ENCODE measurements at places on chromosomes 6 and 20.

DNA sequence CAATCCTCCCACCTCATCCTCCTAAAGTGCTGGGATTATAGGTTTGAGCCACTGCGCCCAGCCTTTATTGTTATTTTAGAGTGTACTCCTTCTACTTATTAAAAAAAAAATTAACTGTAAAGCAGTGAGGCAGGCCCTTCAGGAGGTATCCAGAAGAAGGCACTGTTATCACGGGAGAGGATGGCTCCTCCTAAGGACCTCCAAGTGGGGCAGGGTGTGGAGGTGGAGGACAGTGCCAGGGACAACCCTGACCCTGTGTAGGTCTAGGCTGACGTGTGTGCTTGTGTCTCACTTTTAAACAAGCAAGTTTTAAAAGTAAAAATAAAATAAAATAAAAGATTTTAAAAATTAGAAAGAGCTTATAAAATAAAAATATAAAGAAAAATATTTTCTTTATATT is 23.7 kb upstream of the TAF4 start:
- DNase-seq = no peak

GRCh38 chr20:45230631-45231030 is 9.5 kb downstream of the SEMG2 start:
- no peak for DNase-seq

GRCh38 chr6:77548662-77549366 is 85.5 kb upstream of the HTR1B start:
- no peak for DNase-seq

DNA sequence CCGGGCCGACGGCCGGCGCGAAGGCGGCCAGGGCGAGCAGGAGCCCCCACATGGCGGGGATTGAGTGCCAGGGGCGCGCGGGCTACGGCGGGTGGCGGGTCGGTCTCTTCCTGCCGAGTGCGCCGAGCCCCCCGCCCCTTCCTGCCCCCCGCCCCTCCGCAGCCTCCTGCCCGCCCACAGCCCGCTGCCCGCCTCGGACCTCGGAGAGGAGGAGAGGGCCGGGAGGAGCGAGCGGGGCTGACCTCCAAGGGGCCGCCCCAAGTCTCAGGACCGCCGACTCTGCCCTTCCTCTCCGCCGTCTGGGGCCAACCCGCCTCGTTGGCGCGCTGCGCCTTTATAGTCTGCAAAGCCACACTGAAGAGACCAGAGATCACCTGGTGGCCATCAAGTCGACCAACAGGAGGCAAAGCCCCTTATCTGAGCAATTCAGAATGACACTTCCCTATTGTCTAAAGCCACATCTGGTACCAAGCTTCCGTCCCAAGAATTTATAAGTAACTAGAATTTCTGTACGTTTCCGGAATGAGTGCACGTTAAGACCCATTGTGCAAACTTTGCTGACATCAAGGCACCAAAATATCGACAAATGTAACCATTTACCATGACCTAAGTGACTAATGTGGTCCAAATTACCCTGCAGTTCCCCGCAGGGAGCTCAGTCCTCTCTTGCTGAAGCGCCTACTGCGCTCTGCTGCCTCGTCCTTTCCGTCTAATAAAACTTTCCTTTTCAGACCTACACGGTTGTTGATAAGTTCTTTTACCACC is at the start of gene CPXM1:
Gene CPXM1 (minus strand): TSS at position 107 of the 765 bp plus-strand sequence. CDS start 55 bp downstream, at position 52.
- no peak for DNase-seq

DNA sequence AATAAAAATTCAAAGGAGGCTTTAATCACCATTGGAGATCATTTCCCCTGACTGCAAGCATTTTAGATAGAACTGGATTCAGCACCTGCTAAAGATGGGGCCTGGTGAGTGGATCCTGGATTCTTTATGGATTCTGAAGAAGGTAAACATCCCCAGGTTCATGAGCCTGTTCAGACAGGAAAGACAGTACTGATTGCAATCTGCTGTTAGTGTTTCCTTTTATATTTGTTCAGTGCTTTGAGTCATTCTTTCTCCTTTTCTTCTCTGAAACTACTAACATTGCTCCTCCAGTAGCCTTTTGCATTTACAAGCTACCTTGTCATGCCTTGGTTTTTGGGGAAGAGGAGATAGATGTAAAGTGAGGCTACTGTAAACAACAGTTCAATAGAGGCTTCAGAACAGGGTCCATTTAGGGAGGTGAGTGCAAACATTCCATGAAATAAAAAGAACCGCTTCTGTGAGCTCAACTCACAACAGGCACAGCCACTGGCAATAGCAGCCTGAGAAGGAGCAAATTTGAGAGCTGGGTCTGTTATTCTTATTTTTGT is 66.4 kb upstream of the PRL start:
- peak; percentile 27 for DNase-seq
